ENCODE measurements at places on chromosomes 1 and 21.
A peak's percentile ranks its signal among the peaks of the same experiment; 100 is the strongest.

DNA sequence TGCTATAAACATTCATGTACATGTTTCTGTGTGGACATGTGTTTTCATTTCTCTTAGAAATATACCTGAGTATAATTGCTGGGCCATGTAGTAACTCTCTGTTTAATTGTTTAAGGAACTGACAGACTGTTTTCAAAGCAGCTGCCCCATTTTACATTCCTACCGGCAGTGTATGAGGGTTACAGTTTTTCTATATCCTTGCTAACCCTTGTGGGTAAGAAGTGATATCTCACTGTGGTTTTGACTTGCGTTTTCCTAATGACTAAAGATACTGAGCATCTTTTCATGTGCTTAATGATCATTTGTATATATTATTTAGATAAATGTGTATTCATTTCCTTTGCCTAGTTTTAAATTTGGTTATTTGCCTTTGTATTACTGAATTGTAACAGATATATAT is 81.7 kb downstream of the DNM3 start:
- DNase-seq = no peak

DNA sequence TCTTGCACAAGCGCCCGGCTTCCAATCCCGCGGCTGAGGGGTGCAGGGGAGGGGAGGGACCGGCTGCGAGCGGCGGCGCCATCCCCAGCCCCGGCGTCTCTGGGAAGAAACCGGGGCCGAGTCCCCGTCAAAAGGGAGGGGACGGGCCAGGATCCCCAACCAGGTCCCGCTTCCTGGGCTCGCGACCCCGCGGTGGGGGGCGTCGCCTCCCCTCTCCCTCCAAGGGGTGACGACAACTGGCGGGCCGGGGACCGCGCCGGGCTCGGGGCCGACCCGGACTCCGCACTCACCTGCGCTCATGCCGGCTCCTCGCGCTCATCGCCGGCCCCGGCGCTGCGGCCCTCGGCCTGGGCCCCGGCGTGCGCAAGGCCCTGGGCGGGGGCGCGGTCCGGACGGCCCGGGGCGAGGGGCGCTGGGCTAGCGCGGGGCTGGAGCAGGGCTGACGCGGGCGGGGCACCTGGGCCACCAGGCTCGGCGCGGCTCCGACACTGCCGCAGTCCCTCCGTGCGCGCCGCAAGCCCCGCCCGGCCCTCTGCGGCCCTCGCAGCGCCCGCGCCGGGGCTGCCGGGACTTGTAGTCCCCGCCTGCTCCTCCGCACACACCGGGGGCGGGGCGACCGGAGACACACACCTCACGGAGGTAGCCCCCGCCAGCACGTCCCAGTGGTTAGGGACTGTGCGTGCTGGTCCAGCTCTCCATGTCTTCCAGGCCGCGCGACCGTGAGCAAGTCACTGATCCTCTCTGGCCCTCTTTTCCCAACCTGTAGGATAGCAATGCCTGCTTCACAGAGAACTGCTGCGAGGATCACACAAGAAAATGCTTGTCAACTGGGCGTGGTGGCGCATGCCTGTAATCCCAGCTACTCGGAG is at the start of gene ATP13A2:
Gene ATP13A2, minus strand, starts transcription at position 490 of the 869 bp plus-strand sequence. Its CDS starts 190 bp downstream, at position 300.
- DNase-seq = peak; percentile 85

- no peak for DNase-seq
Measured at GRCh38 chr1:181992072-181992471, 69.4 kb downstream of the ZNF648 start.

DNA sequence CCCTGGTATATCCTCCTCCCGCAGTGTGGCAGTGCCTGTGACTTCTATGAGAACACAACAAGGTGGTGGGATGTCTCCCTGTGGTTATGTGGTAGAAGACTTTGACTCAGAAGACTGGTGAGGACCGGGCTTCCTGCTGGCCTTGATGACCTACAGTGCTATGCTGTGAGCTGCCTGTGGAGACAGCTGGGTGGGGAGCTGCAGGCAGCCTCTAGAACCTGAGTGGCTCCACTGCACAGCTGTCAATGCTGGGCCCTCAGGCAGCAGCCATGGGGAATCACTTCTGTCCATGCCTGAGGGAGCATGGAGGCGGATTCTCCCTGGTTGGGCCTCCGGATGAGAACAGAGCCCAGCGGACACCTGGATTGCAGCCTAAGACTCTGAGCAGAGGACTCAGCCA is 14.9 kb downstream of the SLC1A7 start:
- peak; percentile 20 for DNase-seq

DNA sequence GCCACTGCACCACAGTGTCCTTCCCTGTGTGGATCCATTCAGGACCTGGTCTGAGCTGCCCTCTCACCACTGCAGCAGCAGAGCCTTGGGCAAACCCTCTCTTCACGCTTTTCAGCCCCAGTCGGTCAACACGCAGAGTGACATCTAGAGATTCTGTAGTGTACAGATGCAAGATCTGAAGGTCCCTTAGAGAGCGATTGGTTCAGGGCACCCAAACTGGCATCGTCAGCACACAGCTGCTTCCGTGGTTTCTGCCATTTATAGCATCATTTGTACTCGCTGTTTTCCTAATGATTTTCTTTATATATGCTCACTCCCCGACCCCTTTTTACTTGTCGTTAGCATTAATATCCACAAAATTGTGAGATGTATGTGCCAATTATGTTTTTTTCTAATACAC is 1.5 kb upstream of the ASCL5 start:
- no peak for DNase-seq

DNA sequence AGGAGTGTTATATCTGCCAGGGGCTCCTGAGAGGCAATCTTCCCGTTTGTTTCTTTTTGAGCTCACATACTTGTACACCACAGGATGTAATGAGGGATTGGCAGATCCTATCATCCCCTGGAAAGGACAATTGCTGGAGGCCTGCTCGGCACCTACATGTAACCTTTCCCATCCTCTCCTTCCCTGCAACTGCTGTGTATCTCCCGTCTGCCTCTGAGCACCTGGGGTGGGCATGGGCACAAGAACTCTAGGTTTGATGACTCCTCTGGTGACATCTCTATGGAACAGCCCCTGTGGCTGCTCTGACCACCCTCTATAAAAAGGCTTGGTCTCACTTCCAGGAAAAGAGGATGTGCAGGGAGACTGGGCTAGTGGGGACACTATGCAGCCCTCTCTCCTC is 25.0 kb upstream of the SMIM12 start:
- no peak for DNase-seq

DNA sequence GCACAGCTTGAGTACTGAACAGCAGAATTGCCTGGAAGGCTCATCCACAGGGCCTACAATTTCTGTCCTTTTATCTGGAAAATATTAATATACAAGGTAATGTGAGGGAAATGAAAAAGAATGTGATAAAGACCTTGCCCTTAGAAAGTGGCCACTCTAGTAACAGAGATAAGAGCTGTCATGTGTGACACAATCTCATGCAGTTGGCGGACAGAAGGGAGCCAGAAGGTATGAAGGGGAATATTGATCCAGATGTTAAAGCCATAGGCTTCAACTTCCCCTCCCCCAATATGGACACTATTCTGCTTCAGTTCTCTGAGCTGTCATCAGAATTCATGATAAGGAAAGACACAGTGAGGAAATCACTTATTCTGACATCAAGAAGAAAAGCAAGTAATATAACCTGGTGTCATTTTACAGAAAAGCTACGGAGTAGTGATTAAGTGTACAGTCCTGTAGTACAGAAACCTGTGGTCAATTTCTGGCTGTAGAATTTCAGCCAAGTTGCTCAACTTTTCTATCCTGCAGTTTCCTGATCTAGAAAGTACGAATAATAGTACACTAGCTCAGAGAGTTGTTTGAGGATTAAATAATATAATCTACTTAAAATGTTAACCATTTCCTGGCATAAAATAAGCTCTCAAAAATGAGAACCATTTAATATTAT is 572.1 kb downstream of the DPYD start:
- no peak for DNase-seq

DNA sequence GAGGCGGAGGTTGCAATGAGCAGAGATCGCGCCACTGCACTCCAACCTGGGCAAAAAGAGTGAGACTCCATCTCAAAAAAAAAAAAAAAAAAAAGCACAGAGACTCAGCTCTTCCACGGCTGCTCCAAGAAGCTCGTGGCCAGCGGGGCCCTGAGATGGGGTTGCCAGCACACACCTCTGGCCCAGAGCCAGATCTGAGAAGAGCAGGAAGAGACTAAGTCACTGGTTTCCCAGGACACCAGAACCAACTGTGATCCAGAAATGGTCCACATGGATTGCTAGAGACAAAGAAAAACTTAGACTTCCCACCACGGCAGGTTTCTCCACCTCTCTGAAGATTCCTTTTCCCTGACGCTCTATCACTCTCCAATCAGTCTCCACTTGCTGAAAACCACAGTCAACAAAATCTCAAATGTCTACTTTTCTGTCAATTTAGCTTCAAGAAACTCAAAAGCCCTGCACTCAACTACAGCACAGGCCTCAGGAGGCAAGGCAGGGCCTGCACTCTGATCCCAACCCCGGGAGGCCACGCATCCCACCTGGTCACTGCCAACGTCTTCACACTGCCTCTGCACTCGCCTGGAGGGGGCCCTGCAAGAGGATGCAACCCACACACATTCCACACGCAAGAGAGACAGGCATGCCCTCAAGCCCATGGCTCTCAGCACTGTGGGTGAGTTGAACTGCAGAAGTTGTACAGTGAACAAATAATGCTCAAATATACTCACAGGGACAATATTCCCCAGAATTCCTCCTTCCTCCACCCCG is 79.0 kb downstream of the NPHP4 start:
- no peak for DNase-seq

DNA sequence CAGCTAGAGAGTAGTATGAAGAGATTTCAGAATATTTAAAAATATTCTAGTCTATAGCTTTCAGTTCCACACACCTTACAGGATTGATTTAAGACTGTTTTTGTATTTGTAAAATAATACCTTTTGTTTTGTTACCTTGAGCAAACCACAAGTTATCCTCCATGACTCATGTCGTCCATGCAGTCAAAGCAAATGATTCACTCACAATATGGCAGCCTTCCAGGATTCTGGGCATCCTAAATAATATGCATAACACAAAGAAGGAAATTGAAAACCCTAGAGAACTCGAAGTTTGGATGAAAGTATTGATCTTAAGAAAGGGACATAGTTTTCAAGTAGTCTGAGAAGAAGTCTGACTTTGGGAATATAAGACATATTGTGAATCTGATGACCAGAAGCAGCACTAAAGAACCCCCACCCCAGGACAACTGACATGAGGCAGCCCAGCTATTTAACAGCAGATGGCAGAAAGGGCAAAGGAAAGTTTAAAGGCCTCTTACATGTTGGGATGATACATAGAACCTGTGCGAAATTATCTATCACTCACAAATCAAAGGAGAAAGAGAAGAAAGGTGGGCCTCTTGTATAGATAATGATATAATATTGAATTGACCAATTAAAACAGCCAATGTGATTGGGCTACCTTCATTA is 857.9 kb downstream of the BRINP3 start:
- no peak for DNase-seq

DNA sequence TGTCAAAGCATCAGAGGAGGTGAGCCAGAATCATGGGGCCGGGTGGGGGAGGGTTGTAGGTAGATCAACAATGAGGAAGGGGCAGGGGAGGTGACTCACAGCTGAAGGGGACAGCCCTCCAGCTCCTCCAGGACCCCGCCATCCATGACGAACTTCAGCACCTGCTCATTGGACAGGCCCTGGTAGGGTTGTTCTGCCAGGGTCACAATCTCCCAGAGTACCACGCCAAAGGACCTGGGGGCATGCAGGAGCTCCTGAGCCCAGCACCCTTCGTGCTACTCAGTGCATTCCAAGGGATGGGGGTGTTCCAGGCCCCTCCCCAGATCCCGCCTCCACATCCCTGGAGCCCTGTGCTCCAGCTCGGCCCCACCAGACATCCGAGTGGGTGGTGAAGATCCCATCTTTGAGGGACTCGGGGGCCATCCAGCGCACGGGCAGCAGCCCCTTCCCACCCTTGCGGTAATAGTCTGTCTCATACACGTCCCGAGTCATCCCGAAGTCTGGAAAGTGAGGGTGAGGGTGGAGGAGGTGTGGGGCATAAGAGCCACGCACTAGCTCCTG is 17.5 kb downstream of the INSRR start:
- DNase-seq = no peak

- DNase-seq = no peak
Measured at GRCh38 chr1:183881387-183882131, 76.6 kb downstream of the RGL1 start.

- no peak for DNase-seq
Measured at GRCh38 chr1:59673573-59674450, 140.9 kb upstream of the HOOK1 start.

- DNase-seq = no peak
Measured at GRCh38 chr1:115650961-115651360, 9.2 kb downstream of the VANGL1 start.

DNA sequence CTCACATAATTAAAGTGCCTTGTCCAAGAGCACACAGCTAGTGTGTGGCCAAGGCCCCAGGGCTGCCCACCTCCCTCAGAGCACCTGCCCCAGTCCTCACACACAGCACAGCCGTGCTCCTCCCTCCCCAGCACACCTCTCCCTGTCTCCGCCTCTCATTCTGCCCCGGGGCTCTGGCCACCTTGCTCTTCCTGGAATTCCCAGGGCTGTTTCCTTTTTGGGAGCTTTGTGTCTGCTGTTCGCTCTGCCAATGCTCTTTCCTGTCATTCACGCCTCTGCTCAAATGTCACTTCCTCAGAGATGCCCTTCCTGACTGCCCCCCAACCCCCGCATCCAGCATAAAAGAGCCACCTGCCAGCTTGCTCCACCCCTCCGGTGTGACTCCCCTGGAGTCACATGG is 13.3 kb downstream of the SLC6A17 start:
- DNase-seq = no peak

- DNase-seq = no peak
Measured at GRCh38 chr1:10208537-10208936, 1.8 kb upstream of the KIF1B start.

- peak; percentile 49 for DNase-seq
Measured at GRCh38 chr1:198649968-198650338, 11.1 kb downstream of the PTPRC start.

GRCh38 chr1:17046334-17046657 is 7.5 kb downstream of the SDHB start:
- DNase-seq = no peak

- no peak for DNase-seq
Measured at GRCh38 chr1:52426371-52426770, 22.0 kb downstream of the PRPF38A start.

DNA sequence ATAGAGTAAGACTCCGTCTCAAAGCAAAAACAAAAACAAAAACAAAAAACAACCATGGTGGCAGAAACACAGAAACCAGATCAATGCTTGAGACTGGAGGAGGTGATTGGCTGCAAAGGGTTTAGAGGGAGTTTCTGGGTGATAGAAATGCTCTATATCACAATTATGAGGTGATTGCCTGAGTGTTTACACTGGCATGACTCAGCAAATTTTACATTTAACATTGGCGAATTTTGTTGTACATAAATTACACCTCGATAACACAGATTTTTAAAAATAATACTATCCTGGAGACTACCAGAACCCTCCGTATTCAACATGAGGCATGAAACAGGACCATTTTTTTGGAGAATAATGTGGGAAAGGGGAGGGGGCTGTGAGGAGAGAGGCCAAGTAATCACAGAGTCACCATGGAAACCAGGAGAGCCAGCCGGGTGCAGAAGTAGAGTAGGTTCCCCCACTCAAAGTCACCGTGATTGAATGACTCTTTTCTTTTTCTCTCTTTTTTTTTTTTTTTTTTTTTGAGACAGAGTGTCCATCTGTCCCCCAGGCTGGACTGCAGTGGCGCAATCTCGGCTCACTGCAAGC is 24.3 kb downstream of the HEYL start:
- no peak for DNase-seq

GRCh38 chr1:204633665-204634064 is 51.9 kb downstream of the LRRN2 start:
- no peak for DNase-seq

GRCh38 chr21:18424276-18424675 is 20.7 kb upstream of the TMPRSS15 start:
- no peak for DNase-seq

GRCh38 chr21:42341776-42342542 is 8.8 kb downstream of the TFF2 start:
- no peak for DNase-seq

GRCh38 chr1:211287218-211287617 is 28.1 kb downstream of the RCOR3 start:
- no peak for DNase-seq

All from activated CD4-positive, alpha-beta T cell treated with anti-CD3 and anti-CD28 coated beads for 48 hours (primary cell).